Stimulated activated CD8-positive, alpha-beta memory T cell treated with anti-CD3 and anti-CD28 coated beads, Interleukin-7, amount 100 ng/mL, for 1 hour (primary cell): ENCODE measurements at places on chromosomes 1 and 21.

DNA sequence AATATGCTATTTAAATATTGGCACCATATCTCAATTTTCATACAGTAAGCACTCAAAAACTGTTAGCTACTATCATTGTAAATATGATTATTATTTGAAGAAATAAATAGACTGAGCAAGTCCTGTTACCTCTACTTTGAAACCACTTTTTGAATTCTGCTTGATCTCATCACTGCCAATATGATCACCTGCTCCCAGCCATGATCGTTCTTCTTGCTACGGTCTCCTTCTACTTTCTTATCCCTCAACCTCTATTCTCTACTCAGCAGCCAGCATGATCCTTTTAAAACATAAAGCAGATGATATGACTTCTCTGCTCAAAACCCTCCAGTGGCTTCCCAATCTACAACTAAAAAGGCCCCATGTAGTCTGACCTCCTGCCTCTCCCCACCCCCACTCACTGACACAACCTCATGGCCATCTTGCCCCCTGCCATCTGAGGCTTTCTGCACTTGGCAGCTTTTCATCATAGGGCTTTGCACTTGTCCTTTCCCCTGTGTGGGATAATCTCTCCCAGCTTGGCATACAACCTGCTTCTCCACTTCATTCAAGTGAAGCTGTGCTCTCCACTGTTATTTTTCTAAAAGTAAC is 27.2 kb downstream of the CD34 start:
- no peak for DNase-seq

GRCh38 chr1:110615548-110616130 is 9.5 kb upstream of the KCNA2 start:
- DNase-seq: no peak

DNA sequence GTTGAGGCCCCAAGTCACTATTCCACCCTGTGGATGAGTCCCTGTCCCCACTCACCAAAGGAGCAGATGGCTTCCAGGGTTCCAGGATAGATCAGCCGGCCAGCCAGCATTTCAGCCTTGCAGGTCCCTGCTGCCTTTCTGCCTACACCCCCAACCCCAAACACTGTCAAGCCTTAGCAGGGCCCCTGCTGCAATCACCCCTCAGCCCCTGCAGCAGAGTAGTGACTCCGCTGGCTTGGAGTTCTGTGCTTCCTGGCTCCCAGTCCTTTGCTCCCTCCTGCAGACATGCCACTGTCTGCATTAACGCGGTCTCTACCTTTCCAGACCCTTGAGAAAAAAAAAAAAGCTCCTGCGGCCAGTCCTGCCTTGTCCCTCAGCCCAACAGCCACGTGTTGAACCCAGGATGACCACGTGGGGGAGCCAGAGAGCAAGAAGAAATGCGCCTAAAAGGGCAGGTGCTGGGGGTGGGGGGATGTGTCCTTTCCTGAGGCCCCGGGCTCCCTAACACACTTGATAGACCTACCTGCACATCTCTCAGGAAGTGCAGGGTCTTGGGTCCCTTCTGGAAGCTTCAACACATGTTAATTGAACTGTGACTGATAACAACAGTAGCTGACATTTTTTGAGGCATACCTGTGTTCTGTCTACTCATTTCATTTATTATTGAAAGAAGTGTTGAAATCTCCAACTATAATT is 37.4 kb downstream of the RASSF5 start:
- peak; percentile 59 for DNase-seq

GRCh38 chr1:33966346-33967141 is 102.7 kb downstream of the HMGB4 start:
- DNase-seq: no peak

- DNase-seq: no peak
Measured at GRCh38 chr1:168095476-168095875, 41.3 kb downstream of the GPR161 start.

GRCh38 chr1:161311595-161312181 is 1.9 kb upstream of the MPZ start:
- DNase-seq: no peak

GRCh38 chr1:170032531-170033280 is 41.8 kb downstream of the KIFAP3 start:
- no peak for DNase-seq

- DNase-seq: no peak
Measured at GRCh38 chr1:212261361-212261929, 23.8 kb upstream of the PPP2R5A start.

GRCh38 chr21:45861156-45861870 is 120.3 kb upstream of the COL6A1 start:
- DNase-seq: no peak

- no peak for DNase-seq
Measured at GRCh38 chr1:78143673-78144072, 97.9 kb downstream of the GIPC2 start.

DNA sequence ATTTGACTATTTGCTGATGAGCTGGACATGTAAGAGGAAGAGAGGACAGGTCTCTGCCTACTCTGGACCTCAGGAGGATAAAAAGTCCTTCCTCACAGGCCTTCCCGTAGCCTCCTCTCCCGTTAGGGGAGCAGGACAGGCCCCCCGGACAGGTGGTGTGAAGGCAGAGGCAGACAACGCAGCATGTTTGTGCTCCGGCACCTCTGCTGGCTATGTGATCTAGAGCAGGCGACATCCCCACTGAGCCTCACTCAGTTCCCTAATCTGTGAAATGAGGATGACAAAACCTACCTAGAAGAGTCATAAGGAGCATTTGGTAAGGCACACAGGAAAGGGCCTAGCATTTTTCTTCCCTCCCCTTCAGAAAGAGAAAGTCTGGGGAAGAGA is 34.8 kb downstream of the KIAA1614 start:
- no peak for DNase-seq

- no peak for DNase-seq
Measured at GRCh38 chr1:182680901-182681567, 3.4 kb downstream of the RGS8 start.

- no peak for DNase-seq
Measured at GRCh38 chr1:185520188-185520920, 203.3 kb upstream of the IVNS1ABP start.

GRCh38 chr1:10987840-10988417 is 24.5 kb upstream of the TARDBP start:
- no peak for DNase-seq

- DNase-seq: no peak
Measured at GRCh38 chr21:14541841-14542490, 4.1 kb downstream of the SAMSN1 start.

- no peak for DNase-seq
Measured at GRCh38 chr1:179550746-179551682, 24.7 kb downstream of the NPHS2 start.
